ENCODE measurements at places on chromosomes 3 and 15.

GRCh38 chr15:44697014-44697413 lies 14.1 kb downstream of the PATL2 start:
- no peak for DNase-seq

DNA sequence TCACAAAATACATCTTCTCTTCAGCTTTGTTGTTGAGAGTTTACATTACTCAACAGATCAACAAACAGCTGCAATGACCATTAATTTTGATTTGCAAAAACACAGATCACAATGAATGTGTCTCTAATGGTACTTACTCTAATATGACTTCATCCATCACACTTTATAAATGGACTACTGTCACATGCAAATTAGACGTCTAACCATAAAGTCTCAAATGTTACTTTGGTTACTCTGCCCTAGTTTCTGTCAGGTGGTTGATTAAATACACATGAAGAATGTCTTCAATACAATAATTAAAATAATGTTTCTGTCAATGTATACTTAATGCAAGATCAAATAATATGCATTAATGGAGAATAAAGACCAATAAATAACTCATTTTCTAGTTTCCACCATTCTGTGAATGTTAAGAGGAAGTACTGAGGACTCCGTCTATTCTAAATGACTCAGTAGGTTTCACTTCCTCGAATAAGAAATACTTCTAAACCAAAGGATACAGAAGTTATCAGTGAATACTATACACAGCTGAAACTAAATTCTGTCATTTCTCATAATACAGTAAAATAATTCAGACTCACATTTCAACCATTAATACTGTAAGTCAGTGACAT lies 145.8 kb downstream of the CBLB start:
- no peak for DNase-seq

GRCh38 chr3:37492977-37493471 lies 318.6 kb upstream of the LRRFIP2 start:
- DNase-seq: peak; percentile 86

GRCh38 chr3:44988073-44988472 lies 12.0 kb downstream of the EXOSC7 start:
- DNase-seq: no peak

- no peak for DNase-seq
Observed at GRCh38 chr15:65329288-65329983, 25.0 kb downstream of the RNU5B-1 start.

Data from lung (tissue), 17 donors.